ENCODE measurements at places on chromosomes 16 and 17.

DNA sequence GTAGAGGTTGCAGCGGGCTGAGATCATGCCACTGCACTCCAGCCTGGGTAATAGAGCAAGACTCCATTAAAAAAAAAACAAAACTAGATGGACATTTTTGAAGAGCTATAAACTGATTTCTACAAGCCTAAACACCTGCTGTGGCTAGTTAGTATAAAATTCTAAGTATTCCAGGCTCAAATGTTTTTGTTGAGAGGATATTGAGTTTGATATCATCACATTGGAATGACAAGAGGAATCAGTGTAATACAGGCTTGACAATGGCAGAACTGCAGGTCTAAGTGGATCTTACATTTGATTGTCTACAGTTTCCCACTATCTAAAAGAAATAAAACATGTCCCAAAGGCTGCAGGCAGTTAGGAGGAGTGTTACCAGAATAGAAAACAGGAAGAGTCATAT lies 23.9 kb upstream of the DLX3 start:
- no peak for DNase-seq

DNA sequence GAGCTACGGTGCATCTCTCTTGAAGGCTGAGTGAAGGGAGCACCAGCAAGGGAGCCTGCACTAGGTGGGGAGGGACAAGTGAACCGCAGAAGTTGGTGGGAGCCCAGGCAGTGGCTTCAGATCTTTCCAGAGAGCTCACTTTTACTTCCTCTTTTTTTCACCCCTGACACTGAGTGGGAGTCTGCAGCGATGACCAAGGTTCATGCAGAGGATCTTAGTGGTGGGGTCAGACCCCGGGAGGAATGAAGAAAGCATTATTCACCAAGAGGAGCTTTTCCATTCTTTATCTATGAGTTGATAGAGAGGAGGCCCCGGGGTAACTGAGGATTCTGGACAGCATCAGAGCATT lies 3.0 kb upstream of the CCL2 start:
- DNase-seq = no peak

DNA sequence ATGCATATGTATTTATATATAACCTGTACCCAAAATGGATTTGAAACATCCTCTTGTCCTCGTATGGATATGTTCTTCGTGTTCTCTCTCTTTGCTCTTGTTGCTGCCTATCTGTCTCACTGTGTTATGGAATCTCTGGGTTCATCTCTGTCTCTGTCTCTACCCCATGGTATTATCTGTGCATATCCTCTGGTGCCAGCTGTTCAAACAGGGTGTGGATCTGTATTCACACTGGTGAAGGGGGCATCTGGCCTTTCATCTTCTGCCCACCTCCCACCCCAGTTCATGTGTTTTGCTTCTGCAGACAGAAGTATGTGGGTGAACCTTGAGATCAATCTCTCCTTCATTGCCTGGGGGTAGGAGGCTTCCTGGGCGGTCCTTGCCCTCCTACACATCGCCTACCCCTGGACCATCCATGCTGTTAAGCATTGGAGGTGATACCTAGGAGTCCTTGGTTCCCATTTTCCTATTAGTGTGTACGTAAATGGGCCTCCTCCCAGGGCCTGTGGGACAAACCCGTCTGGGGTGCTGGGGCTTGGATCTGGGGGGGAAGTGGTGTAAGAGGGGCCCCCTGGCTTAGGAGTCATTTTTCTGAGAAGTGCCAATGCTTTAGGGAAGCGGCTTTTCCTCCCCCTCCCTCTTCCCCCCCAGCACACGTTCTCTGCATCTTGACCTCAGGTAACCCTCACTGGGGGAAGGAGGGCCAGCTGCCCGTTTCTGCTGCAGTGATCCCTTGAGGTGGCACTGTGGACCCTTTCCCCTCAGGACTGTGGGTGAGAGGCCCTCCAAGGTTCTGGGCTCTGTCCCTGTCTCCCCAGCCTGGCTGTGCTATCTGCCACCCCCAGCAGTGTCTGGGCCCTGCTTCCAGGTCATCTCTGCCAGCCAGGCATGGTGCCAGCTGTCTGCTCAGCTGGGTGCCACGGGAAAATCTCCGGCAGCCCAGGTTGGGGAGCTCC lies 21.1 kb downstream of the RARA start:
- no peak for DNase-seq

DNA sequence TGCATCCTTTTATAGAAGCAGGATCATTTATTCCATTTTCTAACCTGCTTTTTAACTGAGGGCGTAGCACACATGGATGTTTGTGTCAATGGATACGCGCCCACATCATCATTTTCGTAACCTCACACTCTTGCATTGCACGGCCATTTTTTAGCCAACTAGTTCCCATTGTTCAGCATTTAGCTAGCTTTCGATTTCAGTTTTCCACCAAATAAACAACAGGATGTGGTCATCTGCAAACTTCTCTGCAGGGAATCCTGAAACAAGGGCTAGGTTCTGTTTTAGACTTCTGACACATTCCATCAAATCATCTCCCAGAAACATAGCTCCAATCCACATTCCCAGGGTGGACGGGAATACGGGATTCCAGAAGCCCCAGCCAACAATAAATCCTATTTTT lies 6.4 kb downstream of the CYB561 start:
- DNase-seq = no peak

DNA sequence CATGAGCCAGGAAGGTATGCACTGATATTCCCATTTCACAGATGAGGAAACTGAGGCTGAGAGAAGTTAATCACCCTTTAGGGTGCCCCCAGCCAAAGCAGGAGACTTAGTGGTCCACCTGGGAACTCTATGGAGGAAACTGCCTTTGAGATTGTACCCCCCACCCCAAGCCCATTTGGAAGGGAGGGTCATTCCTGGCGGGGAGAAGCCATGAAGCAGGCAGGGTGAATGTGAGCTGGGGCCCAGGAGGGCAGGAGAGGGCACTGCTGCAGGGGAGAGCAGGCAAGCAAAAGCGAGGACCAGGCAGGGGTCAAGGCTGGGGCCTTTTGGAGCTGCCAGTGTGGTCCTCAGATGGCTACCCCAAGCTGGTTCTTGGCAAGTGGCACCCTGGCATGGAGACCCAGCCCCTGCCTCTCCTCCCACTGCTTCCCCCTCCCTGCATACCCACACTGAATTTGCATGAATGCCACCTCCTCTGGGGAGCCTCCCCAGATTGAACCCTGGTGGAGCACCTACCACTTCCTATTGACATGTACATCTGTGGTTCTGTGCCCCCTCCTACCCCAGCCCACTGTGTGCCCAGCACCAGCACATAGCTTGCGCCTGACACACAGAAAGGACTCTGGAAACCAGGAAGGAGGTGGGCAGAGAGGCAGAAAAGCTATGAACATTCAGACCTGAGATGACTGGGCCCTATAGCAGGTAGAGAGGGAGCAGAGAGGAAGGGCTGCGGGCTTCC lies 965 bp upstream of the TMC6 start:
- DNase-seq = peak; percentile 60

GRCh38 chr17:28100936-28101335 lies 58.5 kb downstream of the NLK start:
- DNase-seq = no peak

Data from sciatic nerve (tissue), 2 donors.